SHP77 treated with DMSO at 0.1 percent for 48 hours (cell line): ENCODE measurements at places on chromosomes 2 and 18.

- DNase-seq = no peak
These were observed 29.9 kb downstream of the HDHD2 start for GRCh38 chr18:47120428-47120827.

GRCh38 chr2:73020306-73020656, 51.2 kb downstream of the SFXN5 start:
- no peak for DNase-seq

- DNase-seq = no peak
These were observed 408.2 kb downstream of the TSN start for GRCh38 chr2:122163617-122164016.

DNA sequence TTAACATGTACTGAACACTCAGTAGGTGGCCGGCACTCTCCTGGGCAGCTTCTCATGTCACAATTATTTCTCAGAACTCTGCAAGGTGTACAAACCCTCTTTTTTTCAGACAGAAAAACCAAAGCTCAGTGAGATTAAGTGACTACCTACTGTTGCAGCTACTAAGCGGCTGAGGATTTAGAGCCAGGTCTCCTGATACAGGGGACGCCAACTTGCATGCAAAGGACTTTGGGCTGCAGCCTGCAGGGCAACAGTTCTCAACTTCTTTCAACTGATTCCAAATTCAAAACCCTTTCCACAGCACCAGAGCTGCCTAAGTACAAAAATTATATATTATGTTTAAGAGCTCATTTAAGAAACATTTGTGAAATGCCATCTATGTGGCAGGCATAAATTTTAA, 177.6 kb downstream of the SUCLG1 start:
- no peak for DNase-seq

GRCh38 chr2:70888923-70889715, 46.6 kb upstream of the ATP6V1B1 start:
- no peak for DNase-seq

DNA sequence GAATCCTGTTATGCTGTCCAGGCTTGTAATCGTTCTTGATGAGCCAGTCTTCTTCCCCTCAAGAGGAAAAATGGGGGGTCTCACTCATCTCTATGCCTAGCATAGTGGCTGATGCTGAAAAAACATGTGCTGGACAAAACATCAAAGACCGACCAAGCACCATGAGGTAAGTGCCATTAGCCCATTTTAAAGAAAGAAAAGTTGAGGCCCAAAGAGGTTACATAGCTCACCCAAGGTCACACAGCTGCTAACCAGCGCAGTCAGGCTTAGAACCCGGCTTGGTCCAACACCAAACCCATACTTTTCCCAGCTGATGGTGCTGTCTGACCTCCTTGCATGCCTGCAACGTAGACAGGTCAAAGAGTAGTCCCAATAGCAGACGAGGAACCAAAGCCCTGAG, 156.4 kb downstream of the INHBB start:
- DNase-seq = no peak

DNA sequence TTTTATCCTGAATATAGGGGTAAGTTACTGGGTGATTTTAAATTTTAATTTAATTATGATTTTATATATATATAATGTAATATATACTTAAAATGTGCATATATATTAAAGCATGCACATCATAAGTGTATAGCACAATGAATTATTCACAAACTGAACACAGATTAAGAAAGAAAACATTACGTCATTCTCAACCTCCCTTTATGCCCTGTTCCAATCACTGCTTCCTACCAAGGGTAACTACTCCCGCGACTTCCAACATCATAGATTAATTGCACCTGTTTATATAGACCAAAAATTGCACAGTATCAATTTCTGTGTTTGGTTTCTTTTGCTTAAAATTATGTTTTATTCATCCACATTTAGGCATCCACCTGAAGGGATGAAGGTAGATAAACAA, 301.3 kb upstream of the KLHL14 start:
- DNase-seq = no peak

DNA sequence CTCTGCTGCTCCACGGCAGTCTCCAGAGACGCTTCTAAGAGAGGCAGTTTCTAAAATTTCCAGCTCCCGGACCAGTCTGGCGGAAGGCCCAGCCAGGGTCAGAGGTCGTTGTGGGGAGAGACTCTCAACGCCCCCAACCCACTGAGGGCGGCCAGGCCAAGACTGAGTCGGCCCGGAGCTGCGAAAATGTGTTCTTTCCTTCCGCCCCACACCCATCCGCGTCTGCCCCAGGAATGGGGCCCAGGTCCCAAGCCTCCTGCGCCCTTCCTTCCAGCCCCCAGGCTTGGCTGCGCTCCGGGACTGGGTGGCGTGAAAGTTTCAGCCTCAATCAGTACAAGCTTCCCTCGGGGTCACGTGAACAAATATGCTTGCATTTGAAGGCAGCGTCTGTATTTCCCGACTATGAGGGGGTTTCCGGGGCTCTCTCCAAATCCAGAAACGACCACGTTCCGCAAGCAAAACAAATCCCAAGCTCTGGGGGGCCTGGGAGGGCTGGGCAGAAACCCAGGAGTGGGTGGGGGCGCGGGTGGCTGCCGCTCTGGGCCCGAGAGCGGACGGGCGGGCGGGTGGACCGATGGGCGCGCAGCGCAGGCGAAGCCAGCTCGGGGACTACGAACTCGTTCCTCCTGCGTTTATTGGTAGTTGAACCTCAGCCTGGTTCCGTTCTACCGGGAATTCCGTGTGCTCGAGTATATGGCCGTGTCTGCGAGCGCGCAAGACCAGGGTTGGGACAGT, 3.3 kb downstream of the HOXD3 start:
- no peak for DNase-seq

GRCh38 chr2:215626812-215627281, 191.0 kb upstream of the FN1 start:
- DNase-seq = no peak

DNA sequence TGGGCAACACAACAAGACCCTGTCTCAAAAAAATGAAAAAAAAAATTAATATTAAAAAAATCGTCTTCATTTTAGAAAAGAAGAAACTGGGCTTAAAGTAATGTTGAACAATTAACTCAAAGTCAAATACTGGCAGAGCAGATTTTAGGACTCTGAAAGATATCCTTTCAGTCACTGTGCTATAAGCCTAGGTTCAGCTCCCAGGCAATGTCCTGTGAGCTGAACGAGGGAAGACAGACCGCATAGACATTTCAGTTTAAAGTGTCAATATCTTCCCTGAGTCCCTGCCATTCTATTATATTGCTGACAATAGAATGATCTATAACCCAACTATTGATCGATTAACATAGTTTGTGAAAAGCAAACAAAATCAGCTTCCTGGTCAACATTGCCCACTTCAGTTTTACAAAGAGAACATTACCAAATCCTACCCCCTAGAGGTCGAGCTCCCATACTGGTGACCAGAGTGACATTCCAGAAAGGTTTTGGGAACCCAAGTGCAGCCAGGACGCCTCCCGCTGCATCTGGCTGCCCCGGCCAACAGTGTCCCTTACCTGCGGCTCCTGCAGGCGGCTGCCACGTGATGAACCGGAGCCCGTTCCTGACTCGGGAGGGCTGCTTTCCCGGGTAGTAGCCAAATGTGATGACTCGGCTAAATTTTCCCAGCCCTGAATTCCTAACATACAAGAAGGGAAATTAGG, 639 bp downstream of the MRO start:
- DNase-seq = no peak

DNA sequence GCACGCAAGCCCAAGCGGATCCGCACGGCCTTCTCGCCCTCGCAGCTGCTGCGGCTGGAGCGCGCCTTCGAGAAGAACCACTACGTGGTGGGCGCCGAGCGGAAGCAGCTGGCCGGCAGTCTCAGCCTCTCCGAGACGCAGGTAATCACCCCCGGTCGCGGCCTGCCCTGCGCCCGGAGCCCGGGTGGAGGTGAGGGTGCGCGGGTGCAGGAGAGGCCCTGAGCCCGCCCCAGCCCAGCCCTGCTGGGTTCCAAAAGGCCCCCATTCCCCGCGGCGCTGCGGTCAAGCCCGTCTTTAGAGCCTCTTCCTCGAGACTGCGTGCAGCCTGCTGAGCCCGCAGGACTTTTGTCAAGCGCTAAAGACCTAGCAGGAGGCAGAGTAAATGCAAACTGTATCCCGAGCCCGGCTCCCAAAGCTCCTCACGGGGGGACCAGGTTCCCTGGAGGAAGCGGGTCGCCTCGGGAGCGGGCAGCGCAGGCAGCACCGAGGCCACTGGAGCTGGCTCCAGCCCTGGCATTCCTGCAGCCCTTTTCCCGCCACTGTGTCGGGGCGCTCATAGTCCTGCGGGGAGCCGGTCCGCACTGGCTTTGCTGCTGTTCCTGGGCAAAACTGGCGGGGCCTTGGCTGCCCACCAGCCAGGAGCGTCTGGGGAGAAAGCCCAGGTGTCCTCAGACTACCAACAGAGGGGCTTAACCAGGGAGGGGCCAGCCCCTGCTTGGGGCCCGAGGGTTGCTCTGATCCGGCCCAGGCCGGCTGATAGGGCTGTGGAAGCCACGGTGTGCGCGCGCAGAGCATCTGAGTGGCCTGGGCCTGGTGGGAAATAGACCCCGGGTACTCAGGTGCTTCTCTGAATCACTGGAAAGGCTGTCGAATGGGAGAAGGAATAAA, 7.3 kb downstream of the EMX1 start:
- no peak for DNase-seq

GRCh38 chr18:54608028-54608642, 17.1 kb downstream of the DYNAP start:
- no peak for DNase-seq
